ENCODE measurements at places on chromosomes 6 and 20.

- DNase-seq, result no peak
Measured at GRCh38 chr6:139525415-139525814, 151.0 kb upstream of the CITED2 start.

- no peak for DNase-seq
Measured at GRCh38 chr6:26526928-26527327, 11.2 kb upstream of the HMGN4 start.

- DNase-seq, result no peak
Measured at GRCh38 chr6:36754582-36755434, 57.2 kb downstream of the RAB44 start.

GRCh38 chr6:98821756-98822405 lies 12.5 kb upstream of the POU3F2 start:
- no peak for DNase-seq

GRCh38 chr6:107654764-107655163 lies 164.8 kb downstream of the SOBP start:
- no peak for DNase-seq

- DNase-seq, result no peak
Measured at GRCh38 chr6:105757512-105758200, 328.5 kb upstream of the PRDM1 start.

DNA sequence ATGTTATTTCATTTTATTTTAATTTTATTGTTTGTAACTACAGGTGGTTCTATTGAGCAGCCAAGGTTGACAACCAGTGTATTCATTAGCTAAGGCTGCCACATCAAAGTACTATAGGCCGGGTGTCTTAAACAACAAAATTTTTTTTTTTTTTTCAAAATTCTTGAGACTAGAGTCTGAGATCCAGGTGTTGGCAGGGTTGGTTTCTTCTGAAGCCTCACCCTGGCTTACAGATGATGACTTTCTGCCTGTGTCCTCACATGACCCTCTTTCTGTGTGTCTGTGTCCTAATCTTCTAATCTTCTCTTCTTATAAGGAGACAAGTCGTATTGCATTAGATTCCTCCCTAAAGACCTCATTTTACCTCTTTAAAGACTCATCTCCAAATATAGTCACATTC lies 208.4 kb downstream of the MANEA start:
- DNase-seq, result no peak

DNA sequence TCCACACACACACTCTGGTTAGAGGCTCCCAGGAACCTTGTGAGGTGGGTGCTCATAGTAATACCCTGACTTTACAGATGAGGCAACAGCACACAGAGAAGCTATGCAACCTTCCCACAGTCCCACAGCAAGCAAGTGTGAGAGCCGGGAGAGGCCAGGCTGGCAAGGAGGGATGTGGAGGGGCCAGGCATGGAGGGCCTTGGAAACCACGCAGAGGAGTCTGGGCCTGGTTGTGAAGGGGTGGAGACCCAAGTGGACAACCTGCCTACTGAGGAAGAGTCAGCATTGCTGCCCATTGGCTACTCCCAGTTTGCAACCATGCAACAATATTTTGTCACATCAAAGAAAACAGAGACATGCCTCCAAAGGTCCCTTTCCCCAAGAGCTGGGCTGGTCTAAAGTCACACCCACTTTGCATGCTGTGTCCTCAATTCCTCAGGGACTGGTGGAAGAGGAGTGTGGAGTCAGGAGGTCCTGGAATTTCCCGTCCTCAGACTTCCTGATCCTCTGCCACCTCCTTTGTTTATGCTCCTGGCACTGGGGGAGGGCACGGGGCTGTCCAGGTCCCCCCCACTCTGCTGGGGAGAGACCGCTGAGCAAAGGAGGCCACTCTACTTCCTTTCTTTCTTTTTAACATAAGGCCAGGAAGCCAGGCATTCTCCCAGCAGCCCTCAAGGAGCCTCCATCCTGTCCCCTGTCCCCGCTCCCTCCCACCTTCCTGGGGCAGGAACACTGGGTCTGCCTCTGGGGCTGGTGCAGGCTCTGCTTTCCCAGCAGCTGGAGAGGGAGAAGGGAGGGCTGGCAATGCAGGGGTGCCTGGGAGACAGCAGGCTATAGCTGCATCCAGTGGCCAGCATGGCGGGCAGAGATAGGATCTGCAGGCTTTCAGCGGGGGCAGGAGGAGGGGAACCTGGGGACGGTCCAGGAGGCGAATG lies 68.3 kb downstream of the NOL4L start:
- no peak for DNase-seq

GRCh38 chr6:151451417-151451949 lies 443 bp downstream of the RMND1 start:
- no peak for DNase-seq

- DNase-seq, result no peak
Measured at GRCh38 chr20:37651932-37652331, 41.9 kb upstream of the CTNNBL1 start.

DNA sequence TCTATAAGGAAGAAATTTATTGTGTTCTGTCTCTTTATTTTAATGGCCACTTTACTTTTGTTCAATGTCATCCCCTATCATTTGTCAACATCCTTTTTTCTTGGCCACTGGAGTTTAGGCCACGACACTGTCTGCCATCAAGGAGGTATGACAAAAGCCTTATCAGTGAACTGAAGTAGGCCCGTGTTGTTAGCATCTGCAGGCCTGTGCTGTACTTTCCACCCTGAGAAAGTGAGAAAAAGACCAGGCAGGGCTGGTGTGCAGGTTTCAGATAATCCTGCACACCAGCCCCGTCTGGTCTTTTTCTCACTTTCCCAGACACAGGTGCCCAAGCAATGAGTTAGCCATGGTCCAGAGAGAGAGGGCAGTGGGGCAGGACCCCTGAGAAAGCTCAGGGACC lies 57.6 kb downstream of the GOPC start:
- no peak for DNase-seq

- DNase-seq, result no peak
Measured at GRCh38 chr6:72651967-72652956, 30.4 kb downstream of the KCNQ5 start.

DNA sequence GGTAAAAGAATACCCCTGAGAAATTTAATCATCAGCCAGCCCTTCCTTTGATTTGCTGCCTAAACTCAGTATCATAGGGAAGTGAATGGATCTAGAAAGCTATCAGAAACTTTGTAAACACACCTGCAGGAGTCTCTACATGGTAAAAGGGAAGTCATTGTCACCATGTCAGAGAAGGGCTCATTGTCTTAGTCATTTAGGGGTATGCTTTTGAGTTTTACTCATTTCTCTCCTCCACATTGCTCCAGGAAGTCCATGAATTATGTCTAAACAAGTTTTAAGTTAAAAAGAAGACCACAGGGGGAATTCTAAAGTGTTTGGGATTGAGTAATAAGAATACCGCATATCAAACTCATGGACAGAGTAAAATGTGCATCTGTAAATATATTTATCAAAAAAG lies 2.5 kb downstream of the SLC17A1 start:
- DNase-seq, result no peak

DNA sequence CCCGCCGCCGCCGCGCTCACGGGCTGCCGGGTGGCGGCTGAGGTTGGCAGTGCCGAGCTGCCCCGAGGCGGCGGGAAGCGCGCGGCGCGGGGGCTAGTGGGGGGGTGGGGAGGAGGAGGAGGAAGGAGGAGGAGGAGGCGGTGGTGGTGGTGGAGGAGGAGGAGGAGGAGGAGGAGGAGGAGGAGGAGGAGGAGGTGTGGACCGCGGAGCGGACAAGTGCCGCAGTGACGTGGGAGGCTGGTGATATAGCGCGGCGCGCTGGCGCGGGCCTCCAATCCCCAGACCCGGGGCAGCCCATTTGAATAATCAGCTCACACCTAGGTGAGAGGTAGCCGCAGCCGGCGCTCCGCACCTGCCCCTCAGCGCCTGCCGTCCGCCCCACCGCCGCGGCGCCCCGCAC lies at the start of gene FOXA2:
TSS of gene FOXA2 (minus strand) at position 51 of the 400 bp plus-strand sequence. CDS start 294 bp downstream, outside the sequence.
- DNase-seq, result no peak

DNA sequence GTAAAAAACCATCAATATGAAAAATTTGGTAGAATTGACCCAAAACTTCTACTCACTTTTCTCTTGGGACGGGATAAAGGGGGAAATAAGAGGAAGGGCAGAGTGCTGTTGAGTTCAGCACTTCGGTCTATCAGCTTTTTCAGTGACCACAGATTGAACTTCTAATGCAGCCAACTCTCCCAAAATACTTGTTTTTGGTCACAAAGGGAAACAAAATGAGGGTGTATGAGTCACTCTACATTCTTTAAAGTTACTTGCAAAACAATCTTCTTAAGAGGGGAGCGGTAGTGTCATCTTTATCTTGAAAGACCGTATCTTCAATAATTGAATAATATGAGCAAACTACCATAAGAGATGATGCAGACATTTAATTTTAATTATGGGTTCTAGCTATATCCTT lies 661.3 kb downstream of the CD109 start:
- DNase-seq, result no peak

- DNase-seq, result no peak
Measured at GRCh38 chr20:15199698-15200097, 862.3 kb upstream of the FLRT3 start.

- DNase-seq, result no peak
Measured at GRCh38 chr6:126967296-126968005, 151.0 kb upstream of the RSPO3 start.

DNA sequence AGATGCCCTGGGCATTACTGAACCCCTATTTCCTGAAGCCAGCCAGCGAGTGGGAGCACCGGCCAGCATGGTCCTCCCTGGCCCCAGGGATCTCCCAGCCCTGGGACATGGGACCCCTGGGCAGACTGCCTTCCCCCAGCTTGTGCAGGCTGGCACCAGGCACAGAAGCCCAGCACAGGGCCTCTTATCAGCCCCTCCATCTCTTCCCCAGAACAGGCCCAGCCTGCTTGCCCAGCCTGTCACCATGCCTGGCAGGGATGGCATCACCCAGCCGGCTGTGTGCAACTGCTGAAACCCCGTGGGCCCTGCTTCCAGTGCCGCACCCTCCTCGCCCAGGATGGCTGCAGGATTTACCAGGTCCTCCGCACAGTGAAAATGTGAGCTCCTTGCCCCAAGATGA lies 6.1 kb upstream of the OSBPL2 start:
- no peak for DNase-seq

- DNase-seq, result no peak
Measured at GRCh38 chr20:58330249-58330648, 20.7 kb downstream of the RAB22A start.

DNA sequence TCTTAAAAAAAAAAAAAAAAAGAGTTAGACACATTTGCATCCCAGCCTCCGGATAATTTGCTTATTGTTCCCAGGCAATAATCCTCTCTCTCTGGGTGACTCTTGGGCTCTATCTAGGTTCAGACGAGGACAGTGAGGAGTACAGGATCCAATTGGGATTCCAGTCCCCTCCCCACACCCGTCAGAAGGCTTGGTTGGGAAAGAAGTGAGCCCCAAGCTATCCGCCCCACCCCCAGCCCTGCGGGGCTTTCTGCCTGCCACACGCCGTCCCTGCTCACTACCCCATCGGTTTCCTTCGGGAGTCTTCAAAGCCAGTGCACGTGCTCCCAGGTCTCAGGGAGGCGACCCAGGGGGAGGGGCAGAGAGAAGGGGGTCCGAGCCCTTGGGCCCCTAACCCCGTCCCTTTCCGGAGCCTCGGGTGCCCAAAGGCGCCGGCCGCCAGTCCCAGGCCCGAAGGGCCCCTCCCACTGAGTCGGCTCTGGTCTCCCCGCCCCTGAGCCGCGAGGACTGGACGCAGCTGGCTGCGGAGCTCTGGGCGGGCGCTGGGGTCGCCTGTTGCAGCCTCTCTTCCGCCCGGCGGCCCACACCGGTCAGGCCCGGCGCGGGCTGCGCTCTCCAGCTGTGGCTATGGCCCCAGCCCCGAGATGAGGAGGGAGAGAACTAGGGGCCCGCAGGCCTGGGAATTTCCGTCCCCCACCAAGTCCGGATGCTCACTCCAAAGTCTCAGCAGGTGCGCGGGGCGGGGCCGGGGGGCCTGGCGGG lies 2.5 kb downstream of the MYMX start:
- no peak for DNase-seq
